CD4-positive, alpha-beta T cell treated with Interleukin-21 for 1 hour (primary cell): ENCODE measurements at places on chromosomes 7 and 10.

DNA sequence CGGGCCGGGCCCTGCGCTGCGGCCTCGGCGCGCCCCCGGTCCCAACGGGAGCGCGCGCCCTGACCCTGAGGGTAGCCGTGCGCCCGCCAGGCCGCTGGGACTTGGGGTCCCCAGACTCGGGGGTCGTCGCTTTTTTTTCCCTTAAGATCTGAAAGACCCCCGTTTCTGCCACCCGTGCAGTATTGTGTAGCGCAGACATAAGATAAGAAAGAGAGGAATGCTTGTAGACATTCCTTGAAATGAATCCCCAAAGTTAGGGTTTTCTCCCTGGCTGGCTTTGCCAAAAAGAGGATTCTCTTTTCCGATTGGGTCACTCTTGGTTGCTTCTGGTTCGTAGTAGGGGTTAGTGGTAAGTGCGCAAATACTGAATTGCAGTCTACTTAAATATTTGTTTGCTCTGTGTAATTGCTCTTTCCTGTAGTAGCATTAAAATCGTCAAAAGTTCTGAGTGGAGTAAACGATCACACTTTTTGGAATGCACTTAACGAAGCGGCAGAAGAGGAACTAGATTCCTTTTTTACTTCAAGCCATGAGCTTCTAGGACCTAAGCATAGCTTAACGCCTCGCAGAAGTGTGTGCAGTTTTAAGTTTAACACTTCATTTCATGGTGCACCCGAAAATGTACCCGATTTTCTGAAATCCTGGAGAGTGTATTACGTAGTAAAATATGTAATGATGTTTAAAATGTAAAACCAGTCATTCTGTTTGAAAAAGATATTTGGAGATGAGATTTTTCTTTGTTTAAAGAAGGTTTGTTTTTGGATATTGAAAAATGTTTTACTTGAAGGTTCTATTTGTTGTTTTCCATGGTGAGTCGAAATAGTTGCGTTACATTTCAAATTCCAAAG is 1.3 kb downstream of the CUL1 start:
- DNase-seq: peak; percentile 12

GRCh38 chr7:18212758-18213157 is 185.1 kb upstream of the PRPS1L1 start:
- no peak for DNase-seq

- DNase-seq: no peak
Measured at GRCh38 chr7:64880322-64881297, 22.5 kb upstream of the ZNF273 start.

DNA sequence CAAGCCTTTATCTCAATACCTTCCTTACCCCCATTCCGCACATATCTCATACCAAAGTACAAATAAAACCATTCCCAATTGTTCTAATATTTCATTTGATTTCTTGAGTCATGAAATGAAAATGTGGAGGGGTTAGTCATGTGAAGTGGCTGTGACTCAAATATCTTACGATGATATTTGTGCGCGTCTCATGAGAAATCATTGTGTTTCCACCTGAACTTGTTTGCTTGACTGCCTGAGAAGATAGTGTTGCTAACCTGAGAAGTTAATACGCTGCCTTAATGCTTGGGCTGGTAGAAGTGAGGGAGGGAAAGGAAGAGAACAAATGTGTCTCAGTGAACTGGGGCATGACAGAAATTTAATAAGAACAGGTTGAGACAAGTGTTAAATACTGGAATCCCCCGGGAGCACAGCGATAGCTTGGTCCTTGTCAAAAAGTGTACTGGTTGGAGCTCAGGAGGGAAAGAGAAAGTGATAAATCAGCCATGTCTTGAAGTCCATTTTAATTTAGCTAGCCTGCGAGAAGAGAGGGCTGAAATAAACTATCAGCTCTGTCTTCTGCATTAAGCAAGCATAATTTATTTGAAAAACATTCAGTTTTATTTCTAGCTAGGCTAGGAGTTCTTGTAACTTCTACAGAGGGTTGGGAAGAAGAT is 7.2 kb upstream of the EPHA1 start:
- no peak for DNase-seq

- no peak for DNase-seq
Measured at GRCh38 chr7:4136501-4137110, 545.5 kb upstream of the FOXK1 start.

DNA sequence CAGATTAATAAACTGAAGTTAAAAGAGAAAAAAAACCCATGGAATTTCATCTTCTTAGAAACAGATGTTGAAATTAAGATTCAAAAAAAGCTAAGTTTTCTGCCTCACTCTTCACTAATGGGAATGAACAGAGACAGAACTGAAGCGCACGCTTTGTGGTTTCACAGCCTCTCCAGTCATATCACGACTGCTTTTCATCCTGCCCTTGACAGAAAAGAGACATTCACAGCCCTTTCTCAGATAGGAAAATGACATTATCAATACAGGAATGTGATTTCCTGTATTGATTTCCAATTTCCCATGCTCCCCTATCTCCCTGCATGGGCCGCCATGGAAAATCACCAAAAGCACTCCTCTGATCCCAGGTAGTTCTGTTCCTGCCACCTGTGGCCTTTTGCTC is 108.2 kb downstream of the PFKFB3 start:
- no peak for DNase-seq

- DNase-seq: no peak
Measured at GRCh38 chr10:102869258-102870198, at the start of gene AS3MT. Gene AS3MT (plus strand): TSS chr10:102869470. CDS start chr10:102869593, 123 bp downstream.

GRCh38 chr10:114071178-114071577 is 27.5 kb downstream of the ADRB1 start:
- no peak for DNase-seq

DNA sequence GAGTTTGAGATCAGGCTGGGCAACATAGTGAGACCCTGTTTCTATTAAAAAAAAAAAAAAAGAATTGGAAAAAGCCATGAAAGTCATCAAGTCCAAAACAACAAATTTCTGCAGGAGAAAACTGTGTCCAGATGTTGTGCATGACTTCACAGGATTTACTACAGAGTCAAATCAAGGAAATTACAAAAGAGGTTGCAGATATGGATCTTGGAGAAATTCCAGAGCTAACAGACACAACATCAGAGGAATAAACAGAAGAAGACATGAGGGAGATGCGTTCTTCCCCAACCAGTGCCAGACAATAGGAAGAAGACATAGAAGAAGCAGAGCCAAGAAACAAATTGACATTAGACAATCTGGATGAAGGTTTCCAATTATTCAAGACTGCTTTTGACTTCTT is 24.3 kb upstream of the KCNIP2 start:
- no peak for DNase-seq

DNA sequence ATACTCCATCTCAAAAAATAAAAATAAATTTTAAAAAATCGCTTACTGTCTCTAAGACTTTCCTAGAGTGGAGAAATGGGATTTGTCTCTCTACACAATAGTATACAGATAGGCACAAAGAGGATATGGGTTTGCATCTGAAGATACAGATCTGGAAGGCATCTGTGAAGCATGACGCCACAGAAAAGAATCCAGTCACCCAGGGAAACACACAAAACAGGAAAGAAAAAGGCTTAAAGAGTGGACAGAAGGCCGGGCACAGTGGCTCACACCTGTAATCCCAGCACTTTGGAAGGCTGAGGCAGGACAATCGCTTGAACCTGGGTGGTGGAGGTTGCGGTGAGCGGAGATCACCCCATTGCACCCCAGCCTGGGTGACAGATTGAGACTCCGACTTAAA is 61.3 kb downstream of the SKIDA1 start:
- DNase-seq: no peak

- DNase-seq: no peak
Measured at GRCh38 chr10:4216726-4217125, 431.7 kb upstream of the KLF6 start.

DNA sequence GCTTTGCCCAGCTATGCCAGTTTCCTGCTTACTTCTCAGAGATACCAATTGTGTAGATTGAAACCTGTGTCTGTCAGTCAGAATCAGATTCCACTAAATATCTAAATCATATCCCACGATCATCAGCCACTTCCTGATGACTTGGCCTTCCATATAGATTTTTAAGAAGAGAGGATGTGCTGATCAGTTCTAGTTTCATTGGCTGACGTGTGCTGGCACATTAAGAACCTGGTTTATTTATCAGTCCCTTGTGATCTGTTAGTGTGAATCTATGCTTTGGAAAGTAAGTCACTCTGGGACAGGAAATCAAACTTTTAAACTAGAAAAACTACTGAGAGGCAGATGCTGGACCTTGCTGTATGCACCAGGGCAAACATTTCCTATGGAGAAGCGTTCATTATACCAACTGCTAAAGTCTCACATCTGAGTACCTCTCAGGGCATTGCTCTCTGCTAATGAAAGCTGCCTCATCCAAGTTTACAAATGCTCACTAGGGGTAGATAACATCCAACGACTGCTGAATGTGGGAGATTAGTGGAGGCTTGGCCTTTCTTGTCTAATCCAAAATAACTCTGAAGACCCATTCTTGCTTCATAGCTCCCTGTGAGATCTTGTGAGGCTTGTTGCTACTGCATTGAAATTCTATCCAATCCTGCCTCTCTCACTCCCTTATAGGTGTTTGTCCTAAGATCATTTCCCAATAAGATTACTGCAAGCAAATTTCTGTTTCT is 109.1 kb downstream of the ARL4A start:
- no peak for DNase-seq

GRCh38 chr10:6842722-6843121 is 262.6 kb upstream of the PRKCQ start:
- DNase-seq: no peak

DNA sequence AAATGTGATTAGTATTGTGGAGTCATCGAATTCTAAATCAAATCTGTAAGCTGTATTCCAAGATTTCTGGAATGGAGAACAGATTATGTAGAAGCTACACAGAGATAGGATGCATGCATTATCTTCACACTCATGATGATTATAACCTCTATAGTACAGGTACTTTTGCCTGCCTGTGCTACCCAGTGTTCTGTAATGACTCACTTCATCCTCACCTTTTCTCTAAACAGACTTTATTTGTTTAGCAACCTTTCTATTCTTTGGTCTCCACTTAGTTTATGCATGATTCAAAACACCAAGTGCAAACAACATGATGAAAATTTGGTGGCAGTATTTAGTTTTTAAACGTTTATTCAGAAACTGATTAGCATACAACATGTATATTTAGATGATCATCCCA is 68.4 kb upstream of the PRPS1L1 start:
- DNase-seq: no peak

DNA sequence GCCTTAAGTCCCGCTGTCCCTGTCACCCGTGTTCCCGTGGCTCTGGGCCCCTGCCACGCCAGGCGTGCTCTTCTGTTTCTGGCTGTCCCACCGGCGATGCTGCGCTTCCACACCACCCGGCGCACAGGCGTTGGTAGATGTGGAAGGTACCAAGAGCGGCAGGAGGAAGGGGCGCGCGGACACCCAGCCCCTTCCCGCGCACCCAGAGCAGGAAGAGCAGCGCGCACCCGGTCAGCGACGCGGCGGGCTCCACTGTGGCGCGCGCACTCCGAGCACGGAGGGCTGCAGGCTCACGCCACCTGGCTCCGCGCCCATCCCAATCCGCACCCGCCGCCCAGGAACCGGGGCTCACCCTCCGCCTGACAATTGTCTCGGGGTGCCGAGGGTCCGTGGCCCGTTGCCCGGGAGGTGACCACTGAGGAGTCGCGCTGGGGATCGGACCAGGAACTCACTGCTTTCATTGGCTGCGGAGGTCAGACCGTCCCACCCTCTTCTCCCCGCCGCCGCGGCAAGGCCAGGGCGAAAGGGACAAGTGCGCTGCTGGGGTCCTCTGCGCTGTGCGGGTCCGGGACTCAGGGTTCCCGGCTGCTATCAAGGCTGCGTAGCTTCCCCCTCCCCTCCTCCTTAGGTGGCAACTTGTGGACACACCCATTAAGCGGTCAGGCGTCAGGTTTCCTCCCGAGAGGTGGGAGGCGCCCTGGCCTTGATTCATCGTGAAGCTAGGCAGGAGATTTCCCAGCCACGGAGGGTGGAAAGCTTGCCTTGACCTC is 121.6 kb upstream of the ZNF92 start:
- DNase-seq: peak; percentile 44

- no peak for DNase-seq
Measured at GRCh38 chr7:100380196-100380595, 6.9 kb downstream of the PILRA start.

- no peak for DNase-seq
Measured at GRCh38 chr10:115001506-115002381, 63.7 kb downstream of the TRUB1 start.

DNA sequence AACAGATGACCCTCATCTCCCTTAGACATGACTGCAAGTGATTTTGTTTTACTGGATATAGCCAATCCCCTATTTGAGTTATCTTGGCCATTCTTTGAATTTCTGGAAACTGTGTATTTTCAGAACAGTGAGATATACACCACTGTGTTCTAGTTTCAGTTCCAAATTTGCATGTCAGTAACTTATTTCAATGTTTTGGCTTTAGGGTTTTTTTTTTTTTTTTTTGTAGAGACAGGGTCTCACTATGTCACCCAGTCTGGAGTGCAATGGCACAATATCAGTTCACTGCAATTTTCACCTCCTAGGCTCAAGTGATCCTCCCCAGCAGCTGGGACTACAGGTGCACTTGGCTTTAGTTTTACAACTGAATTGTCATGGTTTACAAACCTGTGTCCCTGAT is 67.2 kb downstream of the ATAD1 start:
- no peak for DNase-seq

DNA sequence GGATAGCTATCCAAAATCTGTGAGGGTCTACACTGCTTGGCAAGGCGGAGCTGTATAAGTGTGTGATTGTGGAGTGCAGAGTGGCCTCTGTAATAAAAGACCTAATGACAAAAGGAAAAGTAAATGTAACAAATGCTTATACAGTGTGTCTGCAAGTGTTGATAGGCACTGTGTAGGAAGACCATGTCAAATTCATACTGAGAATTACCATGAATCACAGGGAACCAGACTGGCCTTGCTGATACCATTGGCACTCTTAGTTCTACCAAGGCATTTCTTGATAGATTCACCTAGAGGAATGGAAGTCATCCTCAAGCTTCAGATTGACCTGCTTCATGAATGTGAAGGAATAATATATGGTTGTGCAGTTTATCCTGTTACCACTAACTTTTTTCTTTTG is 58.8 kb downstream of the CYCS start:
- DNase-seq: no peak

GRCh38 chr10:104796823-104797222 is 155.7 kb downstream of the SORCS3 start:
- no peak for DNase-seq

DNA sequence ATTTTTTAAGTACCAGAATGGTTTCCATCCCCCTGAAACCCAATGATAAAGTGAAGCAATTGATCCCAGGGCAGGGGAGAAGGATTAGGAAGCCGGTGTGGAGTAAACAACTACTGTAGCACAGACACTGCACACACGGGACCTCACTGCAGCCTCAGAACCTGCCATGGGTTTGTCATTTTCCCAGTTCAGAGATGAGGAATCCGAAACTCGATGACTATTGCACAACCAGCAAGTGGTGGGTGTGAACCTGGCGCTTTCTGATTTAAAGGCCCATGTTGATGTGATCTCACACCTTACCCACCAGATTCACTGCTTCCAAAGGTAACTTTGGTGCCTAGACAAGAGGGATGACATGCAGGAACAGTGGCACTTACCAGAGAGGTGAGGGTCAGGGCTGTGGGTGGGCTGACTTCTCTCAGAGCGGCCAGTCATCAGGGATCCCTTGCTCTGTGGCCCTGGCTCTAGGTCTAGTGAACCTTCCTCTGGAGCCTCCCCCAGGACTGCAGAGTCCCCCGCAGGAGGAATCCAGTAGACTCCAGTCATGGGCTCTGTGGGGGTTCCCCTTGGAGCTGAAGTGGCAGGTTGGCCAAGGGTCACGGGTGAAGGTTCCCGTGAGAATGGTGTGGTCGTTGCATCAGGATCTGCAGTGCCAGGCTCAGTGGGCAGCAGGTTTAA is 62.8 kb downstream of the PKD1L1 start:
- no peak for DNase-seq
